Stimulated activated CD8-positive, alpha-beta memory T cell treated with anti-CD3 and anti-CD28 coated beads, Interleukin-7, amount 100 ng/mL, for 48 hours (primary cell): ENCODE measurements at places on chromosomes 3 and 15.
A peak's percentile ranks its signal among the peaks of the same experiment; 100 is the strongest.

DNA sequence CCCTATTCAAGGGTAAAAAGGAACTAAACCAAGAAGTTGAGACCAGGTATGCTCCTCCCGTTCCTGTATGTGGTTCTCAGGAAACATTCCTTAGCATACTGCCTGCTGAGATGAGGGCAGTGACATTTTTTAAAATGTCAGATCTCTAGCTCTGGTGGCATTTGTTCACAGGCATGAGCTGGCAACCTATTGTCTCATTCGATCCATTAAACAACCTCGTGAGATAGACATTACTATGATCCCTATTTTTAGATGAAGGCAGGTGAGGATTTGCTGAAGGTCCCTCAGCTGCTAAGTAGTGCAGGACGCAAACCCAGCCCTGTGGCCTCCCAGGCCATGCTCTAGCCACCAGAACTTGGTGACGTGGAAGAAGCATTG is 74.9 kb downstream of the SIDT1 start:
- DNase-seq: no peak

GRCh38 chr15:61974759-61975158 is 85.5 kb downstream of the VPS13C start:
- no peak for DNase-seq

GRCh38 chr3:188064831-188065493 is 89.0 kb upstream of the LPP start:
- DNase-seq: no peak

- DNase-seq: no peak
Observed at GRCh38 chr3:177382944-177383343, 185.7 kb upstream of the TBL1XR1 start.

- DNase-seq: no peak
Observed at GRCh38 chr3:72042397-72043203, 257.7 kb upstream of the PROK2 start.

- no peak for DNase-seq
Observed at GRCh38 chr15:93333796-93334195, 244.8 kb upstream of the RGMA start.

GRCh38 chr3:111033470-111034050 is 38.1 kb upstream of the NECTIN3 start:
- DNase-seq: no peak

DNA sequence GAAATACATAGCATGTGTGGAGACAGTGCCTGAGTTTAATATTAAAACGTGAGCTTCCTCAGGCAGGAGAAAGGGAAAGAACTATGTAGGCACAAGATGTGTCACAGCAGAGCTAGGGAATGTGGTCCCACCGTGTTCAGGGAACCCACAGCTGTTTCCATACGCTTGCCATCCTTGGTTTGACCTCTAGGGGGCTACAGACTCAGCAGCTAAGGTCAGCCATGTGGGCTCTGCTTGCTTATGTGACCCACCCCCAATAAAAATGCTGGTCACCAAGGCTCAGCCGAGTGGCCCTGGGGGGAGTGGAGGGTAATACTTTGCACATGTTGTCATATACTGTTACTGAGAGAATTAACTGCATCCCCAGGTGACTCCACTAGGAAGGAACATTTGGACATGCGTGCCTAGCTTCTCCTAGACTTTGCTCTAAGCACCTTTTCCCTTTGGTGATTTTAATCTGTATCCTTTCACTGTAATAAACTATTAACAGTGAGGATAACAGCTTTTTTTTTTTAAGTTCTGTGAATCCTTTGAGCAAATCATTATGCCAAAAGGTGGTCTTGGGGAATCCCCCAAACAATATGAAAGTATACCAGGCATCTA is 3.3 kb downstream of the TUBGCP5 start:
- DNase-seq: peak; percentile 15

- DNase-seq: no peak
Observed at GRCh38 chr15:92819278-92820235, 80.6 kb upstream of the CHD2 start.

DNA sequence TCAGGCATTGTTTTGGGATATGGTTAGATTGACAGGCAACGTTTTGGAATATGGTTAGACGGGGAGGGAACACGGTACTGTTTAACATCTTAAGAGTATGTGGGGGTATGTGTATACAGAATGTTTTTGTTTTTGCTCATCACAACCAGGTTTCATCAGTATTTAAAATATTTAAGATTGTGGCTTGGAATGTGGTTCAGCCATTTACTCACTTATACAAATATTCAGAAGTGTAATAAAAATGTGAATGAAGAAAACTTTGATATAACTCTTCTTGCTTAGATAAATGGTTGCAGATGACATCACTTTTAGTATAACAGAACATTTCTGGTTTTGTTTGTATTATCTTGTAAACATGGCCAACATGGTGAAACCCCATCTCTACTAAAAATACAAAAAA is 3.9 kb upstream of the PAK2 start:
- no peak for DNase-seq
